Islet precursor cell (in vitro differentiated cells): ENCODE measurements at places on chromosomes 1 and 21.
A peak's percentile ranks its signal among the peaks of the same experiment; 100 is the strongest.

- DNase-seq, result no peak
Observed at GRCh38 chr1:17632541-17633184, 93.2 kb downstream of the ARHGEF10L start.

DNA sequence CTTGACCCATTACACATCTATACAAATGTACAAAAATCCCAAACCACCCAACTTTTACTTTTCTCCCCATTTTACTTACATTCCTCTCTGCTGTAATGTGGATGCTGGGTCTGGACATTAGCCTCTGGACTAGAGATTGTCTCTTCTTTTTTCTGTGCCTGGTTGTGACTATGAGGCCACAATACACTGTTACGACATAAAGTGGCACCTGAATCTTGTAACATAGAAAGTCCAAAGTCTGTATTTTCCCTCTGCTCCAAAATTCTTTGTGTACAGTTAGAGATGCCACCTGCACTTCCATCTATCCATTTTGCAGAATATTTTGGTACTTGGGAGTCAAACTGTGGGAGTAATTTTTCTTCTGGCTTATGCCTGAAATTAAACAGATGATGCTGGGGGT is 22.7 kb downstream of the C21orf91 start:
- DNase-seq, result no peak

DNA sequence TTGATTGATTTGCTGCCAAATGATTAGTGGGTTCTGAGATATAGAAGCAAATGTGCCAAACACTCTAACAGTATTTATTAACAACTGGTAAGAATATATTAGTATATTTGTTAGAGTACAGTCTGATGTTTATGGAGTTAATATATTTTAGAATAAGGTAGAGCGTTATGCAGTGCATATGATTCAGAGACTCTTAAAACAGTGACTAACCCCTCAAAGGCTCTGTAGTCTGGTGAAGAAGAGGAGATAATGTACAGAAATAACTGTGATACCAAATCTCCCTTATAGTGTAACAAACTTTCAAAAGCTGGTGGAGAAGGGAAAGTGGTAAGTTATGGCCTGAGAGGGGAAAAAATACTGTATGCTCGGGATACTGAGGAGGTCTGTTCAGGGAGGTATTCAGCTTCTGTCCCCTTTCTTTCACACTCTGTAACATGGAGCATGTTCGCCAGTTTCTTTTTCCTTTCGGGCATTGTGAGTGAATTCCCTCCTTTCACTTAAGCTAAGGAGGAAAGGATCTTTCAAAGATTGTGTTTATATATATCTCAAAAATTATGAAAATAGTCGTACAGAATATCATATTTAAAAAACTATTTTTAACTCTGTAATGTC is 121.2 kb downstream of the ADGRL2 start:
- DNase-seq, result no peak

DNA sequence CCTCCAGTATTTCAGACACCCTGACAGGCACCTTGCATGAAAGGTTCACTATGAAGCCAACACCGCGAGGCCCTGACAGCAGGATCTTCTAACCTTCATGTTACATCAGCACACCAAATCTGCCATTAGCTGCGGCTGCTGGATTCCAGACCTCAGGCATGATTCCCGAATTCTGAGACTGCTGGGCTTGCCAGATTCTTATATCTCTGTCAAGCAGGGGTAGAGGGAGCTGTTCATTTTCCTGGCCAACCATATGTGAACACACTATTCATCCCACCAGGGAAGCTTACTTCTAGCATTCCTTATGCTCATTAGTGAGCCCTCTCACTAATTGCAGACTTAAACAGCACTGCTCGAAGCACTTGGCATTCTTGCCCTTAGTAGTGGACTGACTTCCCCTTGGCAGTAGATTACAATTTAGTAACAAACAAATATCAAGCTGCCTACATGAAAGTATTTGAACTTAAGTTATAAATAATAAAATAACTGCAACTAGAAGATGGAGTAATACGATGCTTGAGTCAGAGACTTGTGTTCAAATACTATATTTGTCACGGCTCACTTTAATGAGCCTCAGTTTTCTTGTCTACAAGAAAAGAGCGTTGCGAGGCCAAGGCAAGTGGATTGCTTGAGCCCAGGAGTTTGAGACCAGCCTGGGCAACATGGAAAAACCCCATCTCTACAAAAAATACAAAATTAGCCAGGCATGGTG is 43.3 kb downstream of the NID1 start:
- DNase-seq, result peak; percentile 76

GRCh38 chr21:35127851-35128250 is 78.7 kb upstream of the RUNX1 start:
- no peak for DNase-seq

- no peak for DNase-seq
Observed at GRCh38 chr1:212601524-212601923, 7.0 kb upstream of the ATF3 start.

DNA sequence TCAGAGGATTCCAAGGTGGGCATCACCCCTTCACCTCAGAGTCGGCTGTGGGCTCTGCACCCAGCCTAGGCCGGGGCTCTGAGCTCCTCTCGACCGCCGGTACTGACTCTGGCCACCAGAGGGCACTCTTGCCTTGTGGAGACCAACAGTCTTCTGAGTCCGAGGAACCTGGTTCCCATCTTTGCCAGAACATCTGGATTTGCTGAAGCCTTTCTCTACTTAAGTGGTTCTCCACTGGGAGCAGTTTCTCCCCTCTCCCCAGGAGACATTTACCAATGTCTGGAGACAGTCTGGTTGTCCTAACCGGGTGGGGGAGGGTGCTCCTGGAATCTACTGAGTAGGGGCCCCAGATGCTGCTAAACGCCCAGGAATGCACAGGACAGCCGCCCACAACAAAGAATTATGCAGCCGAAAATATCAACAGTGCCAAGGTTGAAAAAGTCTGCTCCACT is 9.4 kb downstream of the ETV3L start:
- peak; percentile 94 for DNase-seq

DNA sequence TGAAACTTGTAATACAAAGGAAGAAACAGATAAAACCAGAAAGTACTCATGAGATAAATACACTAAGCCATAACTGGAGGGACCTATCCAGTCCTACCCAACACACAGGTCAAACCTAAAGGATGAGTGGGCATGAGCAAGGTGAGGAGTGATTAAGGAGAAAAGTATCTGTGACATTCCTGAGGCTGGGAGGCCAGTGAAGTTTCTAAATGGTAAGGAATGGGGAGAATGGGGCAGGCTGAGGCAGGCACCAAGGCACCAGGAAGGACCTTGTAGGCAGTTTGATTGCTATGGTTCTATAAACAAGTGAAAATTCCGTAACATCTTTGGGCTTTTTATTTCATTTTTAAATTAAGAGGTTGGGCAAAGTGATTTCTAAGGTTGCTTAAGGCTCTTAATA is 10.4 kb downstream of the DDX59 start:
- peak; percentile 90 for DNase-seq

DNA sequence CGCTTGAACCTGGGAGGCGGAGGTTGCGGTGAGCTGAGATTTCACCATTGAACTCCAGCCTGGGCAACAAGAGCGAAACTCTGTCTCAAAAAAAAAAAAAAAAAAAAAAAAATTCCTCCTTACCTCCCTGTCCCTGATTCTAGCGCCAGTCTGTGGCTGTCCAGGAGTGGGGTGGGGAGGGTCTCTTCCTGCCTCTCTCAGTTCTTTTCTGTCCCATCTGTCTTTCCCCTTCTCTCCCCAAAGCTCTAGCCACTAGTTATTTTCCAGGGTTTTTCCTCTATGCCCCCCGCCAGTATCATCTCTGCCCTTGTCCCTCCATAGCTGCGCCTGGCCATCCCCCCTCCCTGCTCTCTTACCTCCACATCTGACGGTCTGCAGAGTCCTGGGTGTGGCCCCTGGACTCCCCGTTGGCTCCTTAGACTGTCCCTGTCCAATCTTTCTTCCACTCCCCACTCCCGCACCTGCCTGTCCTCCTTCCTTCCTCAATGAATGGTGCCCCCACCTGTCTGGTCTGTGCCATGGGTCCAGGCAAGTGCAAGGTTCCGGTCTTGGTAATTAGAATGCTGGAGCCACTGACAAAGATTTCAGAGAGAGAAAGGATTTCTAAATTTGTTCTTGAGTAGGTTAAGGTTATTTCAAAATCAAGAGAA is 1.6 kb upstream of the TMEM63A start:
- DNase-seq, result peak; percentile 44

GRCh38 chr1:58786927-58787245 is 3.0 kb upstream of the JUN start:
- no peak for DNase-seq

DNA sequence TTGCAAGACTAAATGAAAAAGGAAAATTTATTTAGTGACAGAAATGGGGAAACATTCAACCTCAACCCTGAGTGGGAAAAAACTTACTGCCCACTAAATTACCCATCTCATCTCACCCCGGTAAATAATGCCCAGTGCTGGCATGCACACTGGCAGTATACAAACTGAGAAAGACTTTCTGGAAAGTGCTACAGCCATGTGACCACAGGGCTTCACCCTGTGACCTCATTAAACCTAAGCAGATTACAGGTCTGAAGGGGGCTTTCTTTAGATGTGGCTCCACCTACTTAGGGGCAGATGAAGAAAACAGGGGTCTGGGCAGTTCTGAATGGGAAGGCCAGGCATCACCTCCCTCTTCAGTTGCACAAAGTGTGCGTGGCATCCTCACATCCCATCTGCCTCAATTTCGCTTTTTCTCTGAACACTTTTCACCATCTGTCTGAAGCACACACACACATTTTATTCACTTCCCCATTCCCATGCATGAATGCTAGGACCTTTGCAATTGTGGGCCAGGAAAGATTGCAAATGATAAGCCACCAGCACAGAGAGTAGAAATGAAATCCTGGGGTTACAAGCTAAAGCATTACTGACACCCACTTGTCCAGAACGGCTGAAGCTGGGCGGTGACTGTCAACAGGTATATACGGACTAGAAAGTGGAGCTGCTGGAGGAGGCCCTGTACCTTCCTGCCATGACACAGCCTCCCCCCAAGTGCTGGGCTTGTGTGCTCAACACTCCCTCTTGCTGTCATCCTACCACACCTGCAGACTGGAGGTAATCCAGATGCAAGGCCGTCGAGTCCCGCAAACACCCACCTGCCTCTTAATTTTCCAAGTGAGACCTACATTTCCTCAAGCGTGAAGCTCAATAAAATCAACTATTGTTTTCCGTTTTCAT is 2.7 kb downstream of the NADK start:
- no peak for DNase-seq

- no peak for DNase-seq
Observed at GRCh38 chr1:222736972-222737371, at the start of gene FAM177B. Gene FAM177B (plus strand): TSS chr1:222737202. CDS start chr1:222746546, 9,344 bp downstream.

- DNase-seq, result no peak
Observed at GRCh38 chr1:87296206-87296605, 32.5 kb upstream of the LMO4 start.

DNA sequence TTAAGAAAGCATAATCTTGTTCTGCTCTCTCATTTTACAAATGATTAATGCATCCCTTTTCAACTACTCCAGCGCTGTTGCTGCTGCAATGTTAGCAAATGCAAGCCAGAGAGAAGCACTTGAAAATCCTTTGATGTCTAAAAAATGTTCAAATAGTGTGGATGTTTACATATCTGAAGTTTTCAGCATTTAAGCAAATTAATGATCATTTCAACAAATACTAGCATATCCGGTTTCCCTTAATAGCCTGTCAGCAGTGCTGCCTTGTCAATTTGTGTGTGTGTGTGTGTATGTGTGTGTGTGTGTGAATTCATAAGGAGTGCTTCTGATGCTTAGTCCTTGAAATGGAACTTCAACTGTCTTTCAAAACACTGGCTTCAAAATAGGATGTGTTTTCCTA is 48.1 kb upstream of the WNT2B start:
- no peak for DNase-seq

GRCh38 chr1:62382658-62382955 is 54.2 kb upstream of the USP1 start:
- no peak for DNase-seq

DNA sequence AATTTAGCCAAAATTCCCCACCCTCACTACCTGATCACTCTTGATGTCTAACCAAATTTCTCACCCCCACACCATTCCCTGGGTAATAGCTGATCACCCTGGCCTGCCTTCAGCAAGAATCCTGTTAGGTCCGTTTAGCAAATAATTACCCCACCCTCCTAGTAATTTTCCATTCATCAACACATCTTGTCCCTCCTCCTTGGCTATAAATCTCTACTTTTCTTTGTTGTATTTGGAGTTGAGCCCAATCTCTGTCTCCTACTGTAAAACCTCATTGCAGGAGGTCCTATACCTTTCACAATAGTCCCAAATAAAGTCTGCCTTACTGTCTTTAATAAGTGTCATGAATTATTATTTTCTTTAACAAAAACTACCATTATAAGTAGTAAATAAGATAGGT is 6.9 kb upstream of the PRKAA2 start:
- no peak for DNase-seq

DNA sequence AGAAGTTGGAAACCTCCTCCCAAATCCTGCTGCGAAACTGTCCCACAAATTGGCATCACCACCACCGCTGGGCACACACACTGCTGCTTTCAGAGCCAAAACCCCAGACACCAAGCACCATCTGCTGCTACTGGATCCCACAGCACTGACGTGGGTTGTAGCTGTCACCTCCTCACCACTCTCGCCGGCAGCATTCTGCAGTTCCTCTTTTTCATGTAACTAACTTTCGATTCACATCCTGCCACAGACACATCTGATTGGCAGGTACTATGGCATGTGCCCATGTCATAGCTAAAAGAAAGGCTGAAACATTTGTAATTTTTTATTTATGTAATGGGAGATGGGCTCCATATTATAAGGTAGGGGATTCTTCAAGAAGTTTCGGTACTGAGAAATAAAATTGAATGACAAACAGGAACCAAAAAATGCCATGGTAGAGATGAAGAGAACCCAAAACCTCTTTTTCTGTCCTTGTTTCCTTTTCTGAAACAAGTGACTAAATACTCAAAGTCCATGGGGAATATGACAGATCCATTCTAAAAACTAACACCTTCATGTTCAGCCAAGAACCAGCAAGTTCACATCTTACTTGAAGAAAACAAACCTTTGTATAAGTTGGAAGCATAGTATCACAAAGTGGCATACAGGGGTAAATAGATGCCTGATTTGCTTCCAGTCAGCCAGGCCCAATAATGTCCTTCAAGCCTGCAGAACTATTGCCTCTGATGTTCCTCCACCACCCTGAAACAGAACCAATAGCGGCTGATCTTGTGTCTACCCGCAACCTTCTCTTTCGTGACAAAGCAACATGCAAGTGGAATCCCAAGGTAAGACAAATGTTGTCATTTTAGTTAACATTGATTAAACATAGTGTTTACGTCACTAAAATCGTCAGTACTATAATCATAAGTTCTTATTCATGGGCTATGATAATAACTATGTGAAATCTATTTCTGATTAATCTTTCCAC is 26.6 kb upstream of the RGS13 start:
- no peak for DNase-seq

- peak; percentile 20 for DNase-seq
Observed at GRCh38 chr1:7019510-7019909, 234.3 kb downstream of the CAMTA1 start.

- peak; percentile 93 for DNase-seq
Observed at GRCh38 chr1:81550753-81551152, 250.0 kb upstream of the ADGRL2 start.
